ENCODE measurements at places on chromosomes 5 and 9.

DNA sequence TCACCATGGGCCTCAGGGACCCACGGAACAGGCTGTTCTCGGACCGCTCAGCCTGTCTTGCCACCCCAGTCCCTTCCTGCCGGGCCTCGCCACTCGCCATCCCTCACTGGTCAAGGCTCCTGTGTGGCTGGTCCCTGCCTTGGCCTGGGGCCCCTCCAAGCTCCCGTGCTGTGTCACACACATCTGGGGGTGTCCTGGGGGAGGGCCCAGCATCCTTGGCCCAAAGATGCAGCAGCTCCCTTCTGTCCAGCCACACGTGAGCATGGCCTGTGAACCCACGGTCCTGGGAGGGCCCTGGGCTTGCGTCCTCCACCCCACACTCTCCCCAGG is 425 bp upstream of the EGFL7 start:
- DNase-seq, result no peak

DNA sequence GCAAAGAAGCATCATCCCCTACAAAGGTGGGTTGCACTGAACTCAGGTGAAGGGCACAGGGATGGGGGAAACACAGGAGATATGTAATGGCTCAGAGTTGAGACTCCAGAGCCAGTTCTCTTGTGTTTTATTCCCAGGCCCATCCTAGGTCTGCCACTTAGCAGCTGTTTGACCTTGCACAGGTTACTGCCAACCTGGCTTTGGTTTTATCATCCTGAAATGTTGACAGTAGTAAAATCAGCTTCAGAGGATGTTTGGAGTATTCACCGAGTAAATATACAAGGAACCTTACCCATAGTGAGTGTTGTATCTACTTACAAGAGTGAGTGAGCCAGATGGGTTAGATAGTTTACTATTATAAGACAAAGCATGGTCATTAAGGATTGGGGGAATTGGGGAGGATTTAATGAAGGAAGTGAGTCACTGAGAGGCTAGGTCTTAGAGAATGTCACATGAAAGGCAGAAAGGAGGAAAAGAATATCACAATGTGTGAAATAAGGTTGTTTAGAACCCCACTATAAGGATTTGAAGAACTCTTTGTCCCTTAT is 141.3 kb downstream of the MAN2A1 start:
- DNase-seq, result no peak

- no peak for DNase-seq
These were observed 126.7 kb downstream of the GRIA1 start for GRCh38 chr5:153617190-153617589.

GRCh38 chr5:168932400-168933189 is 353.4 kb upstream of the PANK3 start:
- no peak for DNase-seq

DNA sequence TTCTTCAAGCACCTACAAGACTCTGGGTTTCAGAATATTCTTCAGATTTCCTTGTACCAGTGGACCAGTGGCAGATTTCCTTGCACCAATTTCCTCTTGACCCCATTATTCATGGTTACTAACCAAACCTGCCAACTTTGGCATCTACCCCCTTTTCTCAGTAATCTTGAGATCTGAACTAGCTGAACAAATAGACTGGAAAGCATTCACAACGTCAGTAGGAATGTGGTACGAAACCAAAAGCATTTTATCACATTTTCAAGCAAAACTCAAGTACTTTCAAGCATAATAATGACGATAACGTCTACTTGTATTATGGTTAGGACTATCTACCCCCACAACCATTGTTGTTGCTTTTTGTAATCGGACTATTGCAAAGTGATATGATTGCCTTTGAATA is 1217.3 kb downstream of the PTPRD start:
- no peak for DNase-seq

GRCh38 chr5:143445776-143446175 is 42.3 kb upstream of the NR3C1 start:
- DNase-seq, result no peak

DNA sequence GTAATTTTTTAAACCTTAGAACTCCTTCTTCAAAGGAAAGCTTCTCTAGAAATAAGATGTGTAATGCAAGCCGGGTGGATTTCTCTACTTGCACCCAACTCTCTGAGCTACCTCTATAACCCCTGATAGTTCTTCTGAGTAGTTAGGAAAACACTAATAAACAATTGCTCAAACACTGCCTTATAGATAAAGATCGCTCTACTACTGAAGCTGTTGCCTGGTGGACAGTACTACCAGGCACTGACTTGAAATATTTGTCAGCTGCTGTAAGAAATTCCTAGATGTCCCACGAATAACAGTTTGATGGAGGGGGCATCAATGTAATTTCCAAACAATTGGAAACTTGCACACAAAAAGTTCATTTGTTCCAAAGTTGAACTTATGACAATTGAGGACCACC is 42.0 kb downstream of the NR3C1 start:
- DNase-seq, result no peak

DNA sequence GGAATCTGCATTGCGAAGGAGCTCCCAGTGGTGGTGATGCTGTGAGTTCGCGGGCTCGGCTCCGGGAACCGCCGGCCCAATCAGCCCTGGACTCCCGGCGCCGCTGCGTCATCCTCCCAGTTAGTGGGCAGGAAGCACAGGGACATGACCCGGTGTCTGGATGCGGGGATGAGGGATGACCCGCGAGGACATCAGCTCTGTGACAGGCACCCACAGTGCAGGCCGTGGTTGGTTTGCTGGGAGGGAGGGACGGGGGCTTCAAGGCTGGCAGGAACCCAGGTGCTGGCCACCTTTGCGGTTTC is 996 bp downstream of the NXNL2 start:
- DNase-seq, result no peak

DNA sequence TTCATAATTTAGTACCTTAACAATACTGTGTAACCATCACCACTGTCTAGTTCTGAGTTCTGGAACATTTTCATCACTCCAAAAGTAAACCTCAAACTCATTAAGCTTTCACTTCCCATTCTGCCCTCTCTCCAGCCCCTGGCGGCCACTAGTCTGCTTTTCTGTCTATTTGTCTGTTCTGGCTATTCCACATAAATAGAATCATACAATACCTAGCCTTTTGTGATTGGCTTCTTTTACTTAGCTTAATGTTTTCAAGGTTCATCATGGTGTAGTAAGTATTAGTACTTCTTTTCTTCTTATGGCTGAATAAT is 138.7 kb downstream of the RAPGEF6 start:
- no peak for DNase-seq

DNA sequence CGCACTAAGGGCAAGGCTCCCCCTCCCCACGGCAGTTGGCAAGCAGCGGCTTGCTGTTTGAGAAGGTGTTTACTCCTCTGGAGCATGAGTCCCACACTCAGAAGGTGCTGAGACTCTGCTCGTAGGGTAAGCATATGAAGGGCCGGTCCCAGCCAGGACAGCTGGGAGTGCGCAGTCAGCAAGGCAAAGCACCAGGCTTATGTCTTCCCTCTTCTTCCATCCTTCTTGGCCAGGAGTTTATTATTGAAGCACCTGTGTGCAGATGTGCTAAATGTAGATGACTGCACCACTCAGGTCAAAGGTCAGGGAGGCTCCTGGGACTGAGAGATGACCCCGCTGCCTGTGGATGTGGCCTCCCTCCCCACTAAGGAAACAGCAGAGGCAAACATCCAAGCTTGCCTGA is 27.0 kb upstream of the CDKN2AIPNL start:
- no peak for DNase-seq

GRCh38 chr9:9498846-9499245 is 1114.0 kb downstream of the PTPRD start:
- DNase-seq, result no peak

- no peak for DNase-seq
These were observed 153.8 kb downstream of the CEMIP2 start for GRCh38 chr9:71614409-71615010.

DNA sequence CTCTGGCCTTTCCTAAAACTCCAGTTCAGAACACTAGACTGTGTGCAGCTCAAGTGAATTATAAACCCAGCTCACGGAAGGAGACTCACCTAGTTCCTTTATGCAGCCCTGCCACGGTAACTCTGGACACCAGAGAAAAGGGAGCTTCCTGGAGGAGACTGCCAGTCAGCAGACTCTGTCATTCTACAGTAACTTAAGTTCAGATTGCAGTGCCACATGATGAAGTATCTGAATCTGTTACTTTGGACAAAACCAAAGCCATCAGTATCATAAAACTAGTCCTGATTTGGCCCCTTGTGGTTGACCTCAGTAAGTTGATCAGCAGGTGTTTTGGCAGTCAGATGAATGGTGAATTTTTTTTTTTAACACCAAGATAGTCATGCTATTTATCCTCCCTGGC is 2.7 kb downstream of the MTRR start:
- no peak for DNase-seq

DNA sequence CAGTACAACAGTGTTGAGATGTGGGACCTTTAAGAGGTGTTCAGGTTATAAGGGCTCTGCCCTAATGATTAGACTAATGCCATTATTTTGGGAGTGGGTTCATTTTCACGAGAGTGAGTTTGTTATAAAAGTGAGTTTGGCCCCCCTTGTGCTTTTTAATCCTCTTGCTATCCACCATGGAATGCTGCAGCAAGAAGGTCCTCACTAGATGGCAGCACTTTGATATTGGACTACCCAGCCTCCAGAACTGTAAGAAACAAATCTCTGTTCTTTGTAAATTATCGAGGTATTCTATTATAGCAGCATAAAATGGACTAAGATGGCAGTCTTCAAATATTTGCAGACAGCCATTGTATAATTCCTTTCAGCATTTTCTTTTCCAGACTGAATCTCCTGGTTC is 212.4 kb downstream of the LRRC70 start:
- no peak for DNase-seq

DNA sequence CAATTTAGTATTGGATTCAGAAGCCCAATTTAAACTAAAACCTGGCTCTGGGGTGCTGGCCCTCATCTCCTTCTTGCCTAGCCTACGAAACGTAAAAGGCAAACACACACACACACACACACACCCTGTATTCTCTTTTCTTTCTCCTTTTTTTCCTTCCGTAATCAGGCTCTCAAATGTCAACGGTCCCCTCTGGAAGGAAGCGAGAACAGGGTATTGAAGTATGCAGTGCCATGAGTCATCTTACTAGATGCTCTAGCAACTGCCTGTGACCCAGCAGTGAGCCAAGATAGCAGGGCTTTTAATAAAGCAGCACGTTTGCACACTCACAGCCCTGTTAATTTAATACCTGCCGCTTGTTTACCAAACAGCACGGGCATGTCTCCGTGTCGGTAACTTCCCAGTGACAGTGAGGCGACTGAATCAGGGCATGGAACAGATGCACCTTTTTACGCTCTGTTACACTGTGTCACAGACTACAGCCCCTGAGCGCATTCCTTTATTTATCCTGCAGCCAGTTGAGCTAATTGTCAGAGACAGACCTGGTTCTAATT is 243.8 kb downstream of the BNC2 start:
- DNase-seq, result peak; percentile 94

GRCh38 chr5:128633901-128634300 is 95.9 kb upstream of the FBN2 start:
- no peak for DNase-seq

GRCh38 chr9:21812415-21812814 is 10.0 kb downstream of the MTAP start:
- DNase-seq, result no peak

GRCh38 chr9:122446819-122447484 is 30.8 kb downstream of the OR1J1 start:
- DNase-seq, result no peak

GRCh38 chr5:32777733-32778132 is 66.6 kb downstream of the NPR3 start:
- no peak for DNase-seq

DNA sequence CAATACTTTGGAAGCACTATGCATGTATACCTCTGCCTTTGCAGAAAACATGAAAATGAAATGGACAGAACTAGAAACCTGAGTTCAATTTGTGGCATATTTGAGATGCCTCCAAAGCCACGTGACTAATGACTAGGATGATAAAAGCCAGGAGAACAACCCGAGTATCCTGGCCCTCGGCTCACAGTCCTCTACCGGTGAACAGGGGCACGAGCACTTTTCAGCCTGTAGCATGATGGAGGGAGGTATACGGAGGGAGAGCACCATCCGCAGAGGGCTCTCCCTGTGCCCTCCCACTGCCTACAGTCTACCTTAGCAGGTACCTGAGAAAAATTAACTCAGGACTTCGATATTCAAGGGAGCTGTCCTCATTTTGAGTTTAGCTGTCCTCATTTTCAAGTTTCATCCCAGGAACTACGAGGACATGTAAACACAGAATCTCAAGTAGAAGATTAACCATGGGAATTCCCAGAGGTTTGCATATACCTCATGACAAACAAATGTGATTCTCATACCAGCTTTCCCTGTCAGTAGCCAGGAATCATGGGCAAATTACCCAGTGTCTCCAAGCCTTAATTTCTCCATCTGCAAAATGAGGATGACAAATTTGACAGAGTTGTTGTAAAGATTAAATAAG is 249.3 kb downstream of the DNAH5 start:
- no peak for DNase-seq

GRCh38 chr5:134113902-134114875 is at the start of gene TCF7:
TSS of gene TCF7 (plus strand) at chr5:134114681. CDS start at chr5:134114907, 226 bp downstream.
- peak; percentile 41 for DNase-seq

GRCh38 chr9:91533382-91533781 is 109.8 kb upstream of the NFIL3 start:
- no peak for DNase-seq

GRCh38 chr9:126695701-126696400 is 82.1 kb downstream of the LMX1B start:
- no peak for DNase-seq

DNA sequence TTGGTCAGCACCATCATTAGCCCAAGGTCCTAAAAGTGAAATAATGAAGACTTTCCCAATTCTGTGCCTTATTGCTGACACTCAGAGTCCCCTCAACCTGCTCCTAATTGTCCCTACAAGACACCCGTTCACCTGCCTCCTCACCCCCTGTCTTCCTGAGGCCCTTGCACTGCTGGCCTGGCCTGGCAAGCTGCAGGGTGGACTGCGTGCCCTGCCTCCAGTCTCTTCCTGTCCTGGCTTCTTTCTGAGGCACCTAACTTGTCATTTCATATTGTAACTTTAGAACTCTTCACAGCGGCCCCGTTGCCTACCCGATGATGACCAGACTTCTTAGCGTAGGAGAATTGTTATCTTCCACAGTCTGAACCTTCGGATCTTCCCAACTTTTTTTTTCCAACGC is 153.9 kb downstream of the SMARCA2 start:
- DNase-seq, result no peak

GRCh38 chr5:749101-749670 is 35.3 kb downstream of the ZDHHC11B start:
- DNase-seq, result no peak

DNA sequence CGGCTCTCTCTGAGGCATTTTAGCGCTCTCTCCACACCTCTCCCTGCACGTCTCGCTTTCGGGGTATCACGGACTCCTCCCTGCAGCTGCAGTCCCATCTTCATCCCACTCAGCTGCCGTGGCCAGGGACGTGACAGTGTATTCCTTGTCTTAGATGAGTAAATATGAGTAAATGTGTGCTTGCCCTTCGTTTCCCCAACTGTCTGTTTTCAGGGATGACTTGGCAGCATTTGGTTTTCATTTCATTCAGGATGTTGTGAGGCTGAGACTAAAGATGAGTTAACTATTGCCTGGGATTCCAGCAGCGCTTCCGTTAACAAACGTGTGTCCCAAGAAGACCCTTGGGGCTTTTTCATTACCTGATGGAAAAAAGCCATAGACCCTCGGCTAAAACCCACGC is 29.5 kb downstream of the GDNF start:
- DNase-seq, result no peak
